ENCODE measurements at places on chromosomes 7 and 10.

GRCh38 chr10:48932831-48933664 lies 6.6 kb downstream of the LRRC18 start:
- DNase-seq, result no peak

DNA sequence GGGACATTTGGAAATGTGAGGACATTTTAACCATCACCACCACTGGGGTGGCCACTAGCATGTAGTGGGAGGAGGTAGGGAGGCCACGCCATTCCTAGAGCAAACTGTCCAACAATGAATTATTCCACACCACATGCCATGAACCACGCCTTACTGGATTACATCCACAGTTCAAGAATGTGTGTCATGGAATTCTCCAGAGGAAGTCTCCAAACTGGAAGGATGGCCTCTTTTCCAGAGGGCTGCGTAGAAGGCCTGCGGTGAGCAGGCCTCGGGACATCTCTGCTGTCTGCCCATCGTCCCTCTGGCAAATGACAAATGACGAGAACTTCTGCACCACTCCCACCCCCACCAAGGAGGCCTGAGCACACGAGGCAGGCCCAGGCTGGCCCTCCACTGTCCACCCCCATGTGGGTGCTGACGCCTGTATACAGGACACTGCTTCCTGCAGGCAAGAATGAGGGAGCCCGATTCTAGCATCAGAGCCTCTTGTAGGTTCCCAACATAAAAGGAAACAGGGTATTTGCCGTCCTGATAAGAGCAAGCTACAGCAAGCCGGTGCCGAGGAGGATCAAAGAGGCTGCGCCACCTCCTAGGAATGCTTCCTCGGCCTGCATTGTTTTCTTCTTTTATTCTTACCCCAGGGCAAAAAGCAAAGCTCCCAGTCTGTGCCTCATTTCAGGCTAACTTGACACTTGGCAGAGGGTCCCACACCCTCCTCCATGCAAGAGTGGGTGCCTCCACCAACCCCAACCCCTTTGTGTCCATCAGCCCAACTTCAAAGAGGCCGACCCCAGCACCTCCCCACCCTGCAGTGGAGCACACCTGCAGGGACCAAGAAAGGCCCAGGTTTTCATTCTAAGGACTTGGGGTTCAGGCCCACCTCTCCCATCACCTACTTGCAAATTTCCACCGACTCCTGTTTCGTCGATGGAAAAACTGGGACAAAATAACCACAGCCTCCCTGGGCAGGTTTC lies 23.9 kb downstream of the TNS3 start:
- no peak for DNase-seq

- no peak for DNase-seq
Observed at GRCh38 chr10:29957907-29958331, 101.5 kb downstream of the JCAD start.

DNA sequence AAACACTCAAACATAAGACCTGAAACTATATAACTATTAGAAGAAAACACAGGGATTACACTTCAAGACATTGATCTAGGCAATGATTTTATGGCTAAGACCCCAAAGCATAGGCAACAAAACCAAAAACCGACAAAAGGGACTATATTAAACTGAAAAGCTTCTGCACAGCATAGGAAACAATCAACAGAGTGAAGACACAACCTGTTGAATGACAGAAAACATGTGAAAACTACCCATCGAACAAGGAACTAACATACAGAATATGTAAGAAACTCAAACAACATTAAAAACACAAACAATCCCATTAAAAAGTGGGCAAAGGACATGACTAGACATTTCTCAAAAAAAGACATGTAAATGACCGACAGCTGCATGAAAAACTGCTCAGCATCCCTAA lies 109.0 kb downstream of the ALOX5 start:
- DNase-seq, result no peak

GRCh38 chr7:46448478-46448877 lies 527.4 kb upstream of the IGFBP3 start:
- DNase-seq, result no peak

DNA sequence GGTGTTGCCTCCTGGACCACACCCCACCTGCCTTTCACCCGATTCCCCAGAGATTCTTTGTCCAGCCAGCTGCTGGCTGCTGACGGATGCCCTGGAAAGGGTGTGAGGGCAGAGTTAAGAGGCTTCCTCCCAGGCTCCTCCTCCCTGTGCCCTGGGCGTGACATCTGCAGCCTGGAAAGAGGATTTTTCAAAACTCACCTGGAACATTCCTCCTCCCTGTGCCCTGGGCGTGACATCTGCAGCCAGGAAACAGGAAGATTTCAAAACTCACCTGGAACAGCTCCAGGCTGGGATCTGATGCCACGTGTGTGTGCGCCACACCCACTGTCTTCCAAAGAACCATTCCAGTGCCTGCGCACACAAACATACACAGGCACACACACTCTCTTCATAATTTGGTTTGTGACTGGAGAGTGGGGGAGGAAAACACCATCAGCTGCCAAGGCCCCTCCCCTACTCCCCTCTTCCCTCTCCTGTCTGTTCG lies 5.2 kb downstream of the MARVELD1 start:
- DNase-seq, result no peak

DNA sequence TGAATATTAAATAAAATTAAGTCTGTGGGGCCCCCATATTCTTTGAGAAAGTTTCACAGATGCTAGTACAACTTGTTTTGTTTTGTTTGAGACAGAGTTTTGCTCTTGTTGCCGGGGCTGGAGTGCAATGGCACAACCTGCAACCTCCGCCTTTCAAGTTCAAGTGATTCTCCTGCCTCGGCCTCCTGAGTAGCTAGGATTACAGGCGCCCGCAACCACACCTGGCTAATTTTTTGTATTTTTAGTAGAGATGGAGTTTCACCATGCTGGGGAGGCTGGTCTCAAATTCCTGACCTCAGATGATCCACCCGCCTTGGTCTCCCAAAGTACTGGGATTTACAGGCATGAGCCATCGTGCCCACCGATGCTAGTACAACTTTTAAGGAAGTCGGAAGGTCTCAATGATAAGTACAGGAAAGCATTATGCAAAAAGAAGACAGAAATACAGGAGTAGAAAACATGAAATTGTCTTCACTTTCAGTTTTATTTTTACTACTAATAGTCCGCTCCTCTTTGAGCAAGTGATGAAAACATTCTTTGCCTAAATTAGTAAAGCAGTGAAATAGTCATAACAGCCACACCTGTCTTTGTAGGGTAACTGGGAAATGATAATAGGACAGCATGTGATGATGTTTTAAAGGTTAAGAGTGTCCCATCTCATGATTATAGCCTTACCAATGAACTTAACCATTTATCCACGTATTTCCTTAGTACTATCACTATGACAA lies 147.5 kb downstream of the SEMA3D start:
- DNase-seq, result no peak

- DNase-seq, result no peak
Observed at GRCh38 chr7:64101943-64102655, 56.9 kb downstream of the ZNF727 start.

GRCh38 chr10:61460835-61461234 lies 7.7 kb upstream of the TMEM26 start:
- no peak for DNase-seq

GRCh38 chr7:33728873-33729551 lies 176.3 kb upstream of the BMPER start:
- no peak for DNase-seq

- DNase-seq, result no peak
Observed at GRCh38 chr7:102085218-102085772, 201.4 kb upstream of the SH2B2 start.

DNA sequence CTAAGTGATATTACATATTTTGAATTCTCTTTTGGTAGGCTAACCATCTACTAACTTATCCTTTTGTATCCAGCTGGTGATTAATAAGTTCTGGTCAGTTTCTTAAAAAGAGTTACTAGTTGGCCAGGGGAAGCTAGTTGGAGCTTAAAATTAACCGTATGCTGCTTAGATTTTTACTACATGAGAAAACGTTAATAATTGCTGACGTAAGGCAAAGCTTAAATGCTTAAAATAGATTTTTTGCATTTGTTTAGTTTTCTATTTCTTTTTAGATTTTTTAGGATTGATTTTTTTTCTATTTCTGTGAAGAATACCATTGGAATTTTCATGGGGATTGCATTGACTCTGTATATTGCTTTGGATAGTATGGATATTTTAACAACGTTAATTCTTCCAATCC lies 32.6 kb downstream of the CCDC172 start:
- no peak for DNase-seq

DNA sequence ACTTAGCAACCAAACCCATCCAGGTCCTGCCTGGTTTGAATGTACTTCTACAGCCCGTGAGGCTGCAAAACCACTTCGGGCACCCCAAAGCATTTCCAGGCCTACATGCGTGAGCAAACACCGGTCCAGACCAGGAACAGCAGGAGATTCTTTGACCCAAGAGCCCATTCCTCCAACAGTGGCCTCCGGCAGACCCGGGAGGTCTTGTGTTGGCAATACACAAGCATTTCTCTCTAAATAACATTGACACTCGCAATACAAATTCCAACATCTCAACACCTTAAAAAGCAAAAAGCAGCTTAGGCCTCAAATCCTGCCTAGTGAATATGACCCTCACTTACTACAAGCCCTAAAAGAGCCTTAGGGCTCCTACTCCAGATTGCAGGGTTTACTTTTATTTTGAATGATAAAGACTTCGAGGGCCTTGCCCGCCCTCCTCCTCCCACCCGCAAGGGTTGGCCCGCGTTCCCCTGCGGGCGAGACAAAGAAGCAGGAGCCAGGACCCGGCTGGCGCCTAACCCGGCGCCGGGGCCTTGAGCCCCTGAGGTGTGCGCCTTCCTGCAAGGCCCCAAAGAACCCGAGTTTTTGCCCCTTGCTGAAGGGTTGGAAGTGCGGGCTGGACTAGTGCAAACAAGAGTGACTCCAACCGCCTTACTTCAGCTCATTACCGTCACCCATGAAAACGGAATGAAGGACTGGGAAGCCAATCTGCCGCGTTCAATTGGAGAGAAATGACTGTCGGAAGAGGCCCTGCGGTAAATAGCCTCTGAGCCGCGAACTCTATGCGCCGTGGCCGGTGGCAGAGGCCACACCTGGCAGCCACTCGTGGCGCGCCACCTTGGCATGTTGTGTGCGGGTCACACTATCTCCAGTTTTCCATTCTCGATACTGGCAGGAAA lies 3.4 kb upstream of the DLX6 start:
- no peak for DNase-seq

GRCh38 chr10:28808693-28809092 lies 131.4 kb downstream of the BAMBI start:
- no peak for DNase-seq

DNA sequence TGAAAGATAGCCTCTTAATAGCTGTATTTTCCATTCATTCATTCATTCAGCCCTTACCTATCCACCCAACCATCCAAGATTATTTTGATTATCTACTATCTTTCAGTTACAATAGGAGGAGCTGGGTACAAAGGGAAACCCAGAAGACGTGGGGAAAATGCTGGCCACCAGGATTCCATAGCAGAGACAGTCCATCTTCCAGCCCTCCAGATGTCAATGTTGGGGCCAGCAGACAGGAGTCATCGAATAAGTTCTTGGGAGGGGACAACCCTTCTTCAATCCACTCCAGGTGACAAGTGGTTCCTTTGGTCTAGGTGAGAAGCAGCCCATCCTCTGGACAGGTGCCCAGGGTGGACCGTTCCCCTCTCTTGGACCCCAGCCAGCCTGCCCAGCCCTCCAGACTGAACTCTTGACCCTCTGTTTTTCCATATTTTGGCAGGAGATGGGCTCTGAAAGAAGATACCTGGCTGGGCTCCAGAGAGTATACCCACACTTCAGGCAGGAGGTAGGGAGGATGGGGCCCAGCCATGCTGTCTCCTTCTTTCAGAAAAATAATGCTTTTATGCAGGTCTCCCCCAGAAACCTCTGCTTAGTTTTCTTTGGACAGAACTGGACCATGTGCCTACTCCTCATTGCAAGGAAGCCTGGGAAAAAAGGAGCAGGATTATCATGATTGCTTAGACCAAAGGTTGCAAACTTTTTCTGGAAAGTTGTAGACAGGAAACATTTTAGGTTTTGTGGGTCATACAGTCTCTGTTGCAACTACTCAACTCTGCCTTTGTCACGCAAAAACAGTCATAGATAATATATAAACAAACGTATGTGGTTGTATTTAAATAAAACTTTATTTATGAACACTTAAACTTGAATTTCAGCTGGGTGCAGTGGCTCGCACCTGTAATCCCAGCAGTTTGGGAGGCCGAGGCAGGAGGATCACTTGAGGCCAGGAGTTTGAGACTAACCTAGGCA lies 95.5 kb upstream of the SMNDC1 start:
- DNase-seq, result no peak

DNA sequence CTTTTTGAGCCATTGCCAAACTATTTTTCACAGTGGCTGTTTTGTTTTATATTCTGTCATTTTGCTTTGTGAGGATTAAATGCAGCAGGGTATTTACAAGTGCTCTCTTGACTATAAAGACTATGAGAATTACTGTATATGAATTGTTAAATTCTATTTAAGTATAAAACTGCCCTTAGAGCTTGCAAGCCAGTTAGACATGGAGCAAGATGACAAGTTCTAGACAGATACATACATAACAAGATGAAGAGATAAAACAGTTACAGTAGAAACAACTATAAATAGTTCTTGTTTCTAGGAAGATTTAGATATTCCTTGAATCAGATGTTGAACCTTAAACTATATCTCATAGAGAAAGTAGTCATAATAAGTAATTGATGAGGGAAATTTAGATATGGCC lies 60.6 kb downstream of the DNAH11 start:
- no peak for DNase-seq

DNA sequence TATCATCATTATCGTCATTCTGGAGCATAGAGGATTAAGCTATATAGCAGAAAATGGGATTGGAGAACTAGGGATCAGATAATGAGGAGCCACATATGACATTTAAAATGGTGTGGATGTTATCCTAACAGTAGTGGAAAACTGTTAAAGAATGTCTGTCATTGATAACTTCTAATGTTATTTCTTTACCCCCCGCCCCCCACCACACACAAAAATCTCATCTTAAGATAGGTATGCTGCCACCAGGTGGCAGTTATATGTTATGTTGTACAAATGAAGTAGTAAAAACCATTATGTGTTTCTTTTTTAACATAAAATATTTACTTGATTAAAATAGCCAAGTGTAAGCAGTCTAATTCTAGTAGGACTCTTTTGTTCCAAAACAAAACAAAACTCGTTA lies 13.0 kb downstream of the AKAP9 start:
- no peak for DNase-seq

DNA sequence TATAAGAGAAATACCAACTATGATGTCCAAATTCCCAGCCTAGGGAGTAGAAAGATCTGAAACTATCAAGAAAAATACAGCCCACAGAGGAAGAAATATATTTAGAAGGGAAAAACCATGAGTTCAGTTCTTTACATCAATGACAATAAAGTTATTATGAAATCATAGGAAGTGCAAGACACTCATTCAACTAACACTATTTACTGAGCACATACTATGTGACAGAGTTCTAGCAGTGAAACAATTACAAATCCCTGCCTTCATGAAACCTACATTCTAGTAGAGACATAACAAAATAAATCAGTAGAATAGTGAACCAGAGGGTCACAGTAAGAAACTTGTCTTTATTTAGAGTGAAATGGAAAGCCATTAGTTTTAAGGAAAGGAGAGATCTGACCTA lies 2.1 kb downstream of the NDUFA5 start:
- no peak for DNase-seq

All from activated CD4-positive, alpha-beta T cell treated with anti-CD3 and anti-CD28 coated beads, Interleukin-2, amount 50 U/mL, for 1 hour (primary cell).